ENCODE measurements at places on chromosomes 13 and 19.

GRCh38 chr19:28961772-28962500 lies 251.0 kb downstream of the UQCRFS1 start:
- DNase-seq: no peak

GRCh38 chr19:41735071-41735600 lies 20.2 kb upstream of the CEACAM6 start:
- no peak for DNase-seq

GRCh38 chr13:113245849-113246796 lies 36.7 kb downstream of the CUL4A start:
- no peak for DNase-seq

- DNase-seq: no peak
These were observed 309.6 kb downstream of the SHISA2 start for GRCh38 chr13:25742220-25742619.

DNA sequence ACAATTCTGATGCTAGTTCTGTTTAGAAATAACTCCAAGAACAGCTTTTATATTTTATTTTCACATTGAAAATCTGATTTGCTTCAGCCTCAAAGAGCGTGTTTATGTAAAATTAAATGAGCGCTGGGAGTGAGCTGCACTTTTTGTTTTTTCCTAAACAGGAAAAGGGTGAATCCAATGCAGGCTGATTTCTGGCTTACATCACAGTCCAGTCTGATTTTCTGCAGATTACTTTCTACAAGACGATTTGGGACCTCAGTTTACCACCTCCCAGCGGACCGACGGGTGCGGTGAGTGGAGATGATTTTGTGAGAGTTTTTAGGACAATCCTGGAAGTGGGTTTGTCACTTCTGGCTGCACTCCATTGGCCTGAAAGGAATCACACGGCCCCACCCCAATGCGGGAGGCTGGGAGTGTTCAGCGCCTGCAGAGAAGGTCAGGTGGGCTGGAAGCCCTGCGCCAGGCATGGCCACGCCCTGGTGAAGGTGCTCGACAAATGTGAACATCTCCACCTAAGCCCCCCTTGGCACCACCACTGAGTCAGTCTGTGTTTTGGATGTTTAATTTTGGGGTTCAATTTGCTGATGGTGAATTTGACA lies 90.1 kb downstream of the ANKRD10 start:
- DNase-seq: no peak

DNA sequence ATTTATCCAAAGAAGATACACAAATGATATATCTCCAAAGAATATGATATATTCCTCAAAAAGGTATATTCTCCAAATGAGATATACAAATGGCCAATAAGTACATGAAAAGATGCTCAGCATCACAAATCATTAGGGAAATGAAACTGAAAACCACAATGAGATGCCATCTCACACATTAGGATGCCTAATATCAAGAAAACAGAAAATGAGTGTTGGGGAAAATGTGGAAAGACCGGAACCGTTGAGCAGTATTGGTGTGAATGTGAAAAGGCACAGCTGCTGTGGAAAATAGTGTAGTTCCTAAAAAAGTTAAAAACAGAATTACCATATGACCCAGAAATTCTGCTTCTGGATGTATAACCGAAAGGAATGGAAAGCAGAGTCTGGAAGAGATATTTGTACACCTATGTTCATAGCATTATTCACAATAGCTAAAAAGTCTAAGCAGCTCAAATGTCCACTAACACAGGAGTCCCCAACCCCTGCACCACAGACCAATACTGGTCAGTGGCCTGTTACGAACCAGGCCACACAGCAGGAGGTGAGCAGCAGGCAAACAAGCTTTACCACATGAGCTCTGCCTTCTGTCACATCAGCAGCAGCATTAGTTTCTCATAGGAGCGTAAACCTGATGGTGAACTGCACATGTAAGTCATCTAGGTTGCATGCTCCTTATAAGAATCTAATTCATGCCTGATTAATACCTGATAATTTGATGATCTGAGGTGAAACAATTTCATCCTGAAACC lies 291.9 kb downstream of the PCDH20 start:
- no peak for DNase-seq

GRCh38 chr13:114039471-114040141 lies 65.7 kb upstream of the C13orf46 start:
- DNase-seq: no peak

GRCh38 chr19:5179256-5179655 lies 161.4 kb downstream of the PTPRS start:
- no peak for DNase-seq

GRCh38 chr13:33079960-33080359 lies 63.7 kb downstream of the KL start:
- DNase-seq: no peak

DNA sequence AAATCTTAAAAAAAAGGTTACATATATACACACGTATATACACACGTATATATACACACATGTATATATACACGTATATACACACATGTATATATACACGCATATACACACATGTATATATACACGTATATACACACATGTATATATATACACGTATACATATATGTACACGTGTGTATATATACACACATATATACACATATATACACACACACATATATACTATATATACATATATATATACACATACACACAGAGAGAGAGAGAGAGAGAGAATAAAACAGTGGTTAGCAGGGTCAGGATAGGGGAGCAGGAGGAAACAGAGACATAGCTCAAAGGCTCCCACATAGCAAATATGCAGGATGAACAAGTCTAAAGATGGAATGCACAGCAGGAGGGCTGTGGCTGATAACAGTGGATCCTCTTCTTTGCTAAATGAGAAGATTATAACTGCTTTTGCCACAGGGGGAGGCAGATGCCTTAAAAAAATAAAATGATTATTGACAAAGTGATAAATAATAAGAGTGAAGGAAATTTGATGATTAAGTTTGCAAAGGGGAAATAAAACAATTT lies 714.5 kb downstream of the UQCRFS1 start:
- no peak for DNase-seq

DNA sequence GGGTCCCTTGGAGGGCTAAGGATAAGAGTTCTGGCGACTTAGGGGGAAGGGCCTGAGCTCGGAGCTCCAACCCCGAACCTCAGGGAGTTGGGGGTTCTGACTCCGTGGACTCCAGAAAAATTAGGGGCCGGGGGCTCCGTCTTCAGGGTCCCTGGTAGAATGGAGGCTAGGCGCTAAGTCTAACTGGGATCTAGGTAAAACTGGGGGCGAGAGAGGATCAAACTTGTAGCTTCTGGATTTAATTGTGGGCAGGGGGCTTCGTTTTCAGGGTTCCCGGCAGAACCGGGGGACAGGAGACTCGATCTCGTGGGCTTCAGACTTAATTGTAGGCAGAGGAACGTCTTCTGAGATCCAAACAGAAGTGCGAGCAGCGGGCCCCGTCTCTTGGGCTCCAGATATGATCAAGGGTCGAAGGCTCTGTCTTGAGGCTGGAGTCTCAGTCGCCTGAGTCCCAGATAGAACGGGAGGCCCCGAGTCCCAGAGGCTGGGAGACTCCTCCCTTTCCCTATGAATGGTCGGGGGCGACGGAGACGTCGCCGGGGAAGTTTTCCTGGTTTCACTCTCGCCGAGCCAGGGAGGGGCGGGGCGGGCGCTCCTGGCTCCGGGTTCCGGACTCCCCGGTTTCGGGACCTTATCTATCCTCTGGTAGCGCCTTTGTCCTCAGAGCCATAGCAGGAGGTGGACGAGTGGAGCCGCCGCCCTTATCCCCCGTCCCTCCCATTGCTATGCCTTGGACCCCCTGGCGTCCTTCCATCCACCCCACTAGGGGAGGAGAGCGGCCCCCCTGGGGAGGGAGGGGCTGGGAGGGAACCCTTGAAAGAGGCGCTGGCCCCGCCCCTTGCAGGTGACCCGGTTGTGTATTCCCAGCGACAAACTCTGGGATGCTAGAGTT lies 1.3 kb downstream of the NECTIN2 start:
- no peak for DNase-seq

- no peak for DNase-seq
These were observed 93.9 kb downstream of the LIG4 start for GRCh38 chr13:108121406-108121805.

DNA sequence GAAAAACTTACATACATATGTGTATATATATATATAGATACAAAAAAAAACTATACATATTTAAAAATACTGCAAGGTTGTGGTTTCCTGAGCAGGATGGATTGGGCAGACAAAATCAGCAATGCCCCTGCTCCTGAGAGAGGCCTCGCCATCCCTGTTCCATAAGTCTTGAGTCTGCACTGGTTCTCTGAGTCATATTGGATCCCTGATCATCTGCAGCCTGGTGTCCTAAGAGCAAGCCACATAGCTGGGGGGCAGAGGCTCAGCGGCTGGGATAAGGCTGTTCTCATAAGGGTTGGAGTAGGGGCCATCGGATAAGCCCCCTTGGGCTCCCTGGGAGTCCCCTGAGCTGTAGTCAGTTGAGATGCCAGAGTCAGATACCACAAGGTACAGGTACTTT lies 3.3 kb downstream of the SWSAP1 start:
- DNase-seq: no peak

DNA sequence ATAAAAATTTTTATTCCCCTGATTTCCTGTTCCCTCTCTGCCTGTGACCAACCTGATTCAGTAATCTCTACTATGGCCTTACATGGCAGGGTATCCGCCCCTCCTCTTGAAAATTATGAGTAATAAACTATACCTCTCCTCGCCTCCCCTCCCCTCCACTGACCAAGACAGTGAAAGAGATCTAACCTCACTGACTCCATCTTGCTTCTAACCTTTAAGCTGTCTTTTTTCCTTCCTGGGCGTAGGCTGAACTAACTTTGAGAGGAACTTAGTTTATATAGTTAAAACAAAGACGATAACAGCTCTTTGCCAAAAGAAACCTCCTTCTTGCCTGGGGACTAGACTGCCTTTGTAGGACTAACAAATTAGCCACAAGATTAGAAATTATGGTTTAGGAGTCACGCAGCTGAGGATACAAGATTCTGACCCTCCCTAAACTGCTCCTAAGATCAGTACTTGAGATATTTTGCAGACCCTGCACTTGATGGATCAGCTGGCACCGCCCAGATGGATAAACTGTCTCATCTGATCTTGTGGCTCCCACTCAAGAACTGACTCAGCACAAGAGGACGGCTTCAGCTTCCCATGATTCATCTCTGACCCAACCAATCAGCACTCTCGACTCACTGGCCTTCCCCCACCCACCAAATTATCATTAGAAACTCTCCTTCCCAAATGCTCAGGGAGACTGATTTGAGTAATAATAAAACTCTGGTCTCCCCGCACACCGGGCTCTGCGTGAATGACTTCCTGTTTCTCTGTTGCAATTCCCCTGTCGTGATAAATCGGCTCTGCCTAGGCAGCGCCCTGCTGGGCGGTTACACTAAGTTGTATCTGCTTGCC lies 187.1 kb downstream of the TDRD3 start:
- DNase-seq: no peak

DNA sequence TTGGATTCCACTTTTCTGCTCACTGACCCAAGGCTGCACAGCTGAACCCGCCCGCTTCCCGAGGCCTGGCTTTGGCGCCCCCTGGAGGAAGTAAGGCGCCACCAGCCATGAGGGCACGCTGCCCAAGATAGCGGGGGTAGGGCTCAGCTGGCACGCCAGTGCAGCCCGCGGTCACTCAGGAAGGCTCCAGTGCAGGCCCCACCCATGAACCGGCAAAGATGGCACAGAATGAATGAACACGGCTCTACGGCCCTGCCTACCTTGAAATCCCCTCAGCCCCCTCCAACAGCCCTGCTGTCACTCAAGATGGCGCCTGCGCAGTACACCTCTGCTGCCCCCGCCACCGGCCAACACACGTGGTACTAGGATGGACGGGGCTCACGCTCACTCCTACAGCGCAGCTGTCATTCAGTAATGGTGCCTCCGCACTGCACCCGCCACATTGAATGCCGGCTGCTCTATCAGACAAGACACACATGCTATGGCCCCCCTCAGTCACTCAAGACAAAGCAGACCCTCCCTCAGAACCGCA lies 3.0 kb downstream of the PEG3 start:
- no peak for DNase-seq

DNA sequence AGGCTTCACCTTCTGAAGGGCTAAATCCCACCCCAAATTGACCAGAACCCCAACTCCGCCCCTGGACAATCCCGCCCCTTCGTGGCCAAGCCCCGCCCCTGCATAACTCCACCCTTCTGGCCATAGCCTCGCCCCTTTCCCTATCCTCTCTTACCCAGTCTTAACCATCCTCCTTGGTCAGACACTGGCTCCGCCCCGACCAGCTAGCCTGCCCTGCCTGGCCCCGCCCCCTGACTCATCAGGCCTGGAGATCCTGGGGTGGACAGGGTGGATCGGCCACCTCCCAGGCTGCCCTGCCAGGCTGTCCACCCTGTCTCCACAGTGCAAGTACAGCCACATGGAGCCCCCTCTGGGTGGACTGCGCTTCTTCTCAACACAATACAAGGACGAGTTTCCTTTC lies 8.0 kb upstream of the ZNF358 start:
- no peak for DNase-seq

GRCh38 chr13:80844164-80844563 lies 503.2 kb upstream of the SPRY2 start:
- DNase-seq: no peak

All from NCI-H1092 (cell line).